ENCODE measurements at places on chromosomes 13 and 19.

GRCh38 chr13:36666477-36667229 lies 7.2 kb upstream of the SERTM1 start:
- no peak for DNase-seq

- peak; percentile 93 for DNase-seq
Observed at GRCh38 chr19:55206664-55207500, 2.4 kb downstream of the PTPRH start.

- DNase-seq: no peak
Observed at GRCh38 chr19:30710721-30711120, 338.5 kb downstream of the ZNF536 start.

DNA sequence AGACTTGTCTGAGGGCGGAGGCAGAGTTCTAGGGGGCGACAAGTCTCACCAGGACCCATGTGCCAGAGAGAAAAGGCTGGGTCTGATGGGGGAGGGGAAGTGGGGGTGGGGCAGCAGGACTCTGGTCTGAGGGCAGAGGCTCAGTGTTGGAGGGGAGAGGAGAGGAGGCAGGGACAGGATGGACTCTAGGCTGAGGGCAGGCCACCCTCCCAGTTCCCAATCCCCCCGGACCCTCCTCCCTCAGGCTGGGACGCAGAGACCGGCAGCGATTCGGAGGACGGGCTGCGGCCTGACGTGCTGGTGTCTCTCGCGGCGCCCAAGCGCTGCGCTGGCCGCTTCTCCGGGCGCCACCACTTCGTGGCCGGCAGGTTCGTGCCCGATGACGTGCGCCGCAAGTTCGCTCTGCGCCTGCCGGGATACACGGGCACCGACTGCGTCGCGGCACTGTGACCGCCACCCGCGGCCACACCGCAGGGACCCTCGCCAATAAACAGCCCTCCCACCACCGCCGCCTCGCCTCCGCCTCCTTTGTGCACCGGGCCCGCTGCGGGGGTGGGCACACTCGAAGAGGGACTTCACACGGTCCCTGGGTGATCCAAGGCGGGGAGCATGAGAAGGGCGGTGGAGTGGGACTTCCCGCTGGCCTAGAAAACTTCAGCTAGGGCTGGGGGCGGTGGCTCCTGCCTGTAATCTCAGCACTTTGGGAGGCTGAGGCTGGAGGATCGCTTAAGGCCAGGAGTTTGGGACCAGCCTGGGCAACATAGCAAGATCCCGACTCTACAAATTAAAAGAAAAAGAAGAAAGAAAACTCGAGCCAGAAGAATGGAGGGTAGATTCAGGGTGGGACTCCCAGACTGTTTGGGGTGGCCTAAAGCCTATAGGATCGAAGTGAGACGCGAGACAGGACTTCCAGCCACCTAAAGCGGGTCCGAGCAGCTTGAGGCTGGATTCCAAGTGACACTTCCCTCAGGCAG lies 703 bp upstream of the CILP2 start:
- no peak for DNase-seq

DNA sequence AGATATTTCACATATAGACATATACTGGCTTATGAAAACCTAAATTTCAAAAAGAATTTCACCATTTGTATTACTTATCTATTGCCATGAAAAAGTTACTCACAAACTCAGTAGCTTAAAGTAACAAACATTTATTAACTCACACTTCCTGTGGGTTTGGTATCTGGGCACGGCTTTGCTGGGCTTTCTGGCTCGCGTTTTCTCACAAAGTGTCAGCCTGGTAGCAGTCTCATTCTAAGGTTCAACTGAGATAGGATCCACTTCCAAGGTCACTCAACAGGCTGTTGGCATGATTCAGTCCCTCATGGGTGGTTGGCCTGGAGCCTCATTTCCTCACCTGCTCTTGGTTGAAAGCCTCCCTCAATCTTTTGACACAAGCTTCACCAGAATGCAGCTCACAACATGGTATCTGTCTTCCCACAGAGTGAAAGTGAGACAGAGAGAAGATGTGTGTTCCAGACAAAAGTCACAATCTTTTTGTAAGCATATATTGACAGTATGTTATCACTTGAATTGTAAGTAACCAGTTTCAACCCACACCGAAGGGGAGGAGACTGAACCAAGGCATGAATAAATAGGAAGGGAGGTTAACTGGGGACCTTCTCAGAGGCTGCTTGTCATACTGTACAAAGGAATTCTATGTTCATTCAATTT lies 1065.8 kb upstream of the SPRY2 start:
- no peak for DNase-seq

GRCh38 chr19:5542665-5543064 lies 25.1 kb downstream of the TINCR start:
- peak; percentile 8 for DNase-seq

GRCh38 chr13:92900446-92900845 lies 326.2 kb upstream of the GPC6 start:
- no peak for DNase-seq

DNA sequence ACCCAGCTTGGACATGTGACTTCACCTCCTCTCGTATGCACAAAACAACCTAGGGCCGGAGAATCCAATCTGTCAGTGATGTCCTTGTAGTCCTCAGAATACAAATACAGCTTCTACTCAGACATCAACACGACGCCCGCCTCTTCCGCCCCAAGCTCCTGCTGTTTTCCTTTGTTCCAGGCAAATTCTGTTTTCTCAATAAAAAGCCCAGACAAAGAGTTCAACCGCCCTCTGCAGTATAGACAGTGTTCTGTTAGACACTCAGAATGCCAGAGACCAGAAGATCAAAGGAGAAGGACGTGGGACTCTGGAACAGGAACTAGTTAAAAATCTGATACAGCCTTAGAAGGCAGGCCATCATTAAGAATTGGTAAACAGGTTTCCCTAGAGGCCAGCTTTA lies 42.0 kb upstream of the GGACT start:
- DNase-seq: no peak

DNA sequence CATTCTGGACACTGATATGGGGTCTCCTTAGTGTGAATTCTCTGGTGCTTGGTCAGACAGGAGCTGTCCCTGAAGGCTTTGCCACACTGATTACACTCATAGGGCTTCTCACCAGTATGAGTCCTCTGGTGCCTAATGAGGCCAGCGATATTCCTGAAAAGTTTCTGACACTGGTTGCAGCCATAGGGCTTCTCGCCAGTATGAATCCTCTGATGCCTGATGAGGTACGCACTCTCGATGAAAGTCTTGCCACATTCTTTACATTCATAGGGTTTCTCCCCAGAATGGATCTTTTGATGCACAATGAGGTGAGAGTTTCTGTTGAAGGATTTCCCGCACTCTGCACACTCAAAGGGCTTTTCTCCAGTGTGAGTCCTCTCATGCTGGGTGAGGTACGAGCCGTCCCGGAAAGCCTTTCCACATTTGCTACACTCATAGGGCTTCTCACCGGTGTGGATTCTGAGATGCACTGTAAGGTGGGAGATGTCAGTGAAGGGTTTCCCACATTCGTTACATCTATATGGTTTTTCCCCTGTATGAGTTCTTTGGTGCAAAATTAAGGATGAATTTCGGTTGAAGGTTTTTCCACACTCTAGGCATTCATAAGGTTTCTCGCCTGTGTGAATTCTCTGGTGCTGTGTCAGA lies 22.4 kb downstream of the ZNF329 start:
- DNase-seq: no peak

- DNase-seq: no peak
Observed at GRCh38 chr13:56700324-56700723, 440.4 kb upstream of the PRR20A start.

- DNase-seq: peak; percentile 86
Observed at GRCh38 chr19:49387936-49388372, at the start of gene KASH5. KASH5 (plus strand) TSS chr19:49388249; CDS start chr19:49390884, 2,635 bp downstream.

DNA sequence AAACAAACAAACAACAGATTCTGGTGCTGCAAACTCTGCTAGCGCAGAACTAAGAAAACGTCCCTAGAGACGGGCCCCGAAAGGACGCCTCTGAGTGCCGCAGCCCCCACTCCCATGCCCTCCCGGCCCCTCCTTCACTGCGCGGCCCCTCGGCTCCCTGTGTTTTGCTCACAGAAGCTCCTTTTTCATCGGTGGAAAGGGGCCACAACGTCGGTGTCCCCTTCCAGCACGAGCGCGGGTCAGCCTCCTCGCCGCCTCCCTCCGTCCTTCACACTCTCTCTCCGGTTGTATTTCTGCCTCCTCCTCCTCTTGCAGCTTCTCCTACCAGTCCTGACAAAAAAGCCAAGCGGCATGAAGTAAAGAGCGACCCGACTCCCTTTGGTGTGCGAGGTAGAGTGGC lies 14.8 kb upstream of the F7 start:
- DNase-seq: no peak

DNA sequence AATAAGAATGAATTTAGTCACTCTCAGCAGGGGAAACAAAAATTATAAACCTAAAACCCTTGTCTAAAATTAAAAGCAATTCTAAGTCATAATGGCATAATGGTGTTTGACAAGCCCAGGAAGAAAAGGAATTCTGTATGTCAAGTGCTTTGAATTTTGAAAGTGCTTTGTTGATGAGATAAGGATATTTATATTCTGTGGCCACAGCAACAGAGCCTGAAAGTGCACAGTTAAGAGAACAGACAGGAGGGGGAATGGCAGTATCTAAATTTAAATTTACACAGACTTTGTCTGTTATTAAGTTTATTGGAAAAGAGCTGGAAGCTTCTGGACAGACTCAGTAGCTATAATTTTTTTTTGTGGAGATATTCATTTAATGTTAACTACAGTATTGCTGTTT lies 69.8 kb downstream of the OLFM4 start:
- DNase-seq: no peak

DNA sequence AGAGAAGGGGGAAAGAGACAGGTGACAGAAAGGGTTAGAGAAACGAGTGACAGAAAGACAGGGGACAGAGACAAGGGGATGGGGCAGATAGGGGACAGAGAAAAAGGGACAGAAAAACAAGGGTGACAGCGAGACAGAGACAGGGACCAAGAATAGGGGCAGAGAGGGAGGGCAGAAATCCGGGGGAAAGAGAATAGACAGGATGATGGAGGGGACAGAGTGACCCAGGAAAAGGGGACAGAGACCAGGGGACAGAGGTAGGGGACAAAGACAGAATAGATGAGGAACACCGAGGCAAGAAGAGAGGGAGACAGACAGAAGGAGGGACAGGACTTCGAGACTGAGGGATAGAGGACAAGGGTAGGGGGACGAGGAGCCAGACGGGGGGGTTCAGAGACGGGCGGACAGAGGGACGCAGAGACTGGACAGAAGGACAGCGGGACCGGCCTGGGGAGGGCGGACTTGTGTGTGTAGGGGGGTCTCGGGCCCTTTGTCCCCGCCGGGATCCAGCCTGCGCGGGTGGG lies 593 bp downstream of the CADM4 start:
- no peak for DNase-seq

- DNase-seq: no peak
Observed at GRCh38 chr19:33758541-33759013, 38.1 kb upstream of the KCTD15 start.
